NCI-H510A treated with DMSO at 0.1 percent for 48 hours (cell line): ENCODE measurements at places on chromosomes 2 and 18.

GRCh38 chr2:176152350-176153181, 1.2 kb downstream of the HOXD4 start:
- peak; percentile 54 for DNase-seq

DNA sequence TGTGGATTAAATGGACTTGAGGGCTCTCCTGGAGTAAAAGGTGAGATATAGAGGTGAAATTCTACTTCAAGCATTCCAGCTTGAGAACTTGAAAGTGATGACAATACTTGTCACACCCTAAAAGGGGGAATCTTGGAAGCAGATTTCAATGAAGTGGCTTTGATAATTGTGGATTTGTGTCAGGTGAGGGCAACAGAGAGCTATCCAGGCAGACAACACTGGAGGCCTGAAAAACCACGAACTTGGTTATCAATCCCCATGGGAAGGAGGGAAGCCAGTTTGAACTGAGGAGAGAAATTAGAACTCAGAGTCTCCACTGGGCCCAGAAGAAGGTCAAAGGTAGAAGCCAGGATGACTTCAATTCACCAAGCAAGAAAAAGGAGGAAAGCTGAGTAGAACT, 263.9 kb downstream of the FIGN start:
- no peak for DNase-seq

GRCh38 chr2:197920592-197921201, 116.3 kb downstream of the PLCL1 start:
- no peak for DNase-seq

GRCh38 chr2:48319863-48320262, 210.1 kb upstream of the STON1 start:
- no peak for DNase-seq

- no peak for DNase-seq
Observed at GRCh38 chr2:233990261-233990798, 60.2 kb upstream of the SPP2 start.

DNA sequence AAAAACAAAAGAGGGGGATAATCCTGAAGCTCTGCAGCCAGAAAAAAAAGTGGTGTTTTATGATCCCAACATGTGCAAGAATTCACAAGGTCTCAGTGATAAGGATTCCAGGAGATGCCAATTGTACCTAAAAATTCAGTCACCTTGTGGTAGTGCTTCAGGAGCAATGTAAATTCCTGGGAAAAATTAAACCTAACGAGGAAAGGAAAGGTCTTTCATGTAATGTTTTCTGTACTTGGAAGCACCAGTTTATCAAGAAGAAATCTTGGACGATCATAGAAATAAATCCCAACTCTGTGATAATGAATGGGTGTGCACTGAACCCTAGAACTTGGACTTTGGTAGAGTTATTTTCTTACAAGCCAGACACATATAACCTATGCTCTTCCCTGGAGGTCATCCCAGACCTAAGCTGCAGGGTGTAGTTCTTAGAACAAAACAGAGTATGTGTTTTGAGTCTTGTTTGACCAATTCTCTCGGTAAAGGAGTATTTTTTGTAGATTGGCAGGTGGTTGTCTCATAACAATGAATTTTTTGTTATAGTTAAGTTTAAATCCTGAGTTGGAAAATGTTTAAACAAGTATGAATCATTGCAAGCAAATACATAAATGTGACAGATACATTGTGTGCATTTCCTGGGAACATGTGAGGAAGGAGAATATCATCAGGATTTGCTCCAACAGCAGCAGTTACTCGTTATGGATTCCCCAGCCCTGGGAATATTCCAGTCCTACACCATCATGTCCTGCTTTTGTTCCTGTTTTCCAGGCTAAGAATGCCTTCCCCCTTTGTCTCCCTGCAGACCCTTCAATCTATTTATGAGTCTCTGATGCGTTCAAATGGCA, 224.6 kb downstream of the NAPG start:
- DNase-seq = no peak

GRCh38 chr18:64401268-64402060, 252.6 kb upstream of the LINC00305 start:
- no peak for DNase-seq

GRCh38 chr2:741195-741496, 63.9 kb upstream of the TMEM18 start:
- DNase-seq = no peak

- DNase-seq = peak; percentile 82
Observed at GRCh38 chr2:50535971-50536759, 495.8 kb downstream of the NRXN1 start.

DNA sequence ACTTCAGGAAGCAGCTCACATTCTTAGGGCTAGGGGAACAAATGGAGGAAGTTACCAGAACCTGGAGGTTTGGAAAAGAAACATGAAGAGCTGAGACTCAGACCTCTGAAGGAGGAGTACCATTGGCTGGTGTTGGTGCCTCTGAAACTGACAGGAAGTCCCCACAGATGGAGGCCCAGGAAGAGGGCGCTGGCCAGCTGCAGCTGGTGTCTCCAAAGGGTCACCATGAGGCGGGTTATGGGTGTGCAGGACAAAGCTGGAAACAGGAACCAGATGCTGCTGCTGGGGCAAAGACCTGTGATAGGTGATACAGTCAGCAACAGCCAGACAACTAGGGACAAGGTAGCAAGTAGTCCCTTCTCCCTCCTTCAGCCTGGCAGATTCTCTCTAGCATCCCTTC, 136.5 kb upstream of the SERPINE2 start:
- no peak for DNase-seq
